Heart right ventricle (tissue), 16 donors: ENCODE measurements at places on chromosomes 6 and 20. TPM values are rescaled to one million over a fixed set of nuclear protein-coding genes. Genes with fewer than 3 reads are reported as not detected.

JAG1 gene
- 23.5 TPM for total RNA-seq

FABP7 gene
- total RNA-seq = not detected

GRCh38 chr6:132537145-132537544 lies 932 bp upstream of the TAAR9 start:
- no peak for DNase-seq

GRCh38 chr6:69594405-69594804 lies 202.4 kb downstream of the LMBRD1 start:
- no peak for DNase-seq

GRCh38 chr6:116015561-116015960 lies 45.1 kb downstream of the FRK start:
- no peak for DNase-seq

- no peak for DNase-seq
Observed at GRCh38 chr6:116369540-116369939, 1.2 kb upstream of the DSE start.

GRCh38 chr6:150320442-150320841 lies 48.4 kb upstream of the IYD start:
- peak; percentile 59 for DNase-seq
